Suprapubic skin (tissue), 4 donors: ENCODE measurements at places on chromosomes 3 and 15. TPM values are rescaled to one million over a fixed set of nuclear protein-coding genes. Genes with fewer than 3 reads are reported as not detected.
A peak's percentile ranks its signal among the peaks of the same experiment; 100 is the strongest.

Gene P3H2
- total RNA-seq, result 29.9 TPM

Gene RYR3
- 0.38 TPM for total RNA-seq

Gene MYH15
- 0.30 TPM for total RNA-seq

Gene SEMA6D
- 17.6 TPM for total RNA-seq

DNA sequence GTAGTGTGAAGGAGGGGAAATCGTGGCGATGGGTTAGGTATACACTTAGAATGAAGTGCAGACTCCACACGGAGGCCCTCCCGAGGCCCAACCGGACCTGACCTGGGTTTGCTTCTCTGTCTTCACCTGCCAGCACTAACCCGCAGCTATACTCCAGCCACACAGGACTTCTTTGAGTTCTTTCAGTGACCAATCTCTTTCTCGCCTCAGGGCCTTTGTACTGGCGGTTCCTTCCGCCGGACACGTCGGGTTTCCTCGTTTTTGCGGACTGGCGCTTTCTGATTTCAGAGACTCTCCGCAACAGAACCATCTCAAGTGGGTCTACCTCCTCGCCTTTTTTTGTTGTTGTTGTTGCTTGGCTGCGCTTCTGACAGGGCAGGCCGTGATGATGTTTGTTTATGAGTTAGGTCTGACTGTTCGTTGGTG, at the start of gene NEIL1:
Gene NEIL1, plus strand, starts transcription at position 244 of the 426 bp plus-strand sequence. CDS start 1,867 bp downstream, outside the sequence.
- no peak for DNase-seq

GRCh38 chr15:43225201-43225949, 4.6 kb upstream of the EPB42 start:
- no peak for DNase-seq

DNA sequence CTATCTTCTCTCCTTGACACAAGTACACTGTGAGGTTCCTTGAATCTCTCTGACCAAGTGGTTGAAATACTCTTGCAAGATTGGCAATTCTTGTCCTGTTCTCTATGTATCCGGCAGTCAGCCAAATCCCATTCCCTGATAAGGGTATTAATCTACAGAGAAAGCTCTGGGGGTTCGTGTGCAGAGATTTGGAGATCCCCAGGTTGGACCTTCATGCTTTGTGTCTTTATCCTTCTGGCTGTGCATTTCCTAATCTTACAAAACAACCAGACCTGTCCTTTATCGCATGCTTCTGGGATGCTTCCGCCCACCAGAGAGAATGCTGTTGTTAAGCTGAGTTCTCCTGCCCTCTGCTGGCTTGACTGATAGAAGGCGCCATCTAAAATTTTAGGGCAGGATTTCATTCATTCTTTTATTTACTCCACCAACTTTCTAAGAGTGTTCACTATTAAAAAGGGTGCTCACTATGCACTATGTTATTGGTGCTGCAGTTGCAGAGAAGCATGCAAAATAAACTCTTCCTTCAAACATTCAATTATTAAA, 8.6 kb upstream of the SST start:
- no peak for DNase-seq

GRCh38 chr15:74977599-74977998, 17.8 kb upstream of the SCAMP5 start:
- DNase-seq, result no peak

DNA sequence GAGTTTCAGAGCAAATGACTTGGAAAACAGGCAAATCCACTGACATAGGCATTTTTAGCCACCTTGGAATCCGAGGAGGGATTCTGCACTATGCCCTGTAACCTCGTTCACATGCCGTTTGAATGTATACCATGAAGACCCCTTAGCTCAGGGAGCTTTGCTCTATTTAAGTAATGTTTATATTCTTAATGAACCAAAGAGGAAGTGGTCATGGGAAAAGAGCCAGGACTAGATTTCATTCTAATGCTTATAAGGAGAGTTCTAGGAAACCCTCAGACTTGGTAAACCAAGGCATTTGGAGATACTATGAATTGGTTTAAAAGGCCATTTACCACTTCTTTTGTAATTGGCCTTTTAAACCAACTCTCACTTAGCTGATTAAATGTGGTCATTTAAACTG, 178.9 kb downstream of the IGF1R start:
- no peak for DNase-seq

DNA sequence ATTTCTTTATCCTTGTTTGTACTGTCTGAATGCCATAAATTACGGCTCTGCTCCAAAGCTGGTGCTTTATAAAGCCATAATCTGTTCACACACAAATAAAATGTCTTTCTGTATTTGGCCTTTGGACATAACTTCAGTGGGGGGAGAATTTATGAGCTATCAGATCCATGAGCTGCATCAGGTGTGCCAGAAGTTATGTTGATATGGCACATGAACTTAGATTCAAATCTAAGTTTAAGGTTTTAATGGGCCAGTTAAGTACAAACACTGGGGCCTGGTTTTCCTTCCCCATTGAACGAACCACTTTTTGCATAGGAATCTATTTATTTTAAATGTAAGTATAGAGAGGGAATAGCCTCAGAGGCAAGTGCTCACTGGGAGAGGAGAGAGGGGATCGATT, 239.9 kb downstream of the NFKBIZ start:
- no peak for DNase-seq

DNA sequence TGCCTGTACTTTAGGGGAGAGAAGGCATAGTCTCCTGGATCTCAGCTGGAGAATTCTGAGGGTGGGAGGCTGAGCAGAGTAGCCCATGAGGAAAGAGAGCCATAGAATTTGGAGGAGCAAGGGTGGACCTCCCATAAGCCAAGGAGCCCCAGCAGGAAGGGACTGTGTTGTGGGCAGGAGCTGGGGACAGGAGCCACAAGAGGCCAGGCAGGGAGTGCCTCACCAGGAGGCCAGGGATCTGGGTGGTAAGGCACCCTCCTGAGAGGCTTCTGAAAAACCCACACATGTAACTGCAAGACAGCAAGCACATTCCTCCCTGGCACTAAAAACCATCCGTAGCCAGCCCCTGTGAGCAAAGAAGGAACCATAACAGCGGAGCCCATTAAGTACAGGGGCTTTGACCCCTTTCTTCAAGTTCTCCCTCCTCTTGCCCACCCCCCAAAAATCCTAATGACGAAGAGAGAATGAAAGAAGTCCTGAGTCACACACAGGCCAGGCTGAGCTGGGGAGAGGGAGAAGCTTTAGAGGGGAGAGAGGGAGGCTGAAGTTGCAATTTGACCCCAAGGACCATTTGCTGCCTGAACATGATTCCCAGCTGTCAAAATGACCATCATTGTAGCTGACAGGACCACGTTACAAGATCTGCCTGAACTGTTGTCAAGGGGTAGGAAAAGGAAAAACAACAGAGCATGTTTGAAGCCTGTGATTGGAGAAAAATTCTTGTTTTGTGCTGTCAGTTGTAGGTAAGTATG, 82.6 kb downstream of the TRIM42 start:
- DNase-seq, result no peak

DNA sequence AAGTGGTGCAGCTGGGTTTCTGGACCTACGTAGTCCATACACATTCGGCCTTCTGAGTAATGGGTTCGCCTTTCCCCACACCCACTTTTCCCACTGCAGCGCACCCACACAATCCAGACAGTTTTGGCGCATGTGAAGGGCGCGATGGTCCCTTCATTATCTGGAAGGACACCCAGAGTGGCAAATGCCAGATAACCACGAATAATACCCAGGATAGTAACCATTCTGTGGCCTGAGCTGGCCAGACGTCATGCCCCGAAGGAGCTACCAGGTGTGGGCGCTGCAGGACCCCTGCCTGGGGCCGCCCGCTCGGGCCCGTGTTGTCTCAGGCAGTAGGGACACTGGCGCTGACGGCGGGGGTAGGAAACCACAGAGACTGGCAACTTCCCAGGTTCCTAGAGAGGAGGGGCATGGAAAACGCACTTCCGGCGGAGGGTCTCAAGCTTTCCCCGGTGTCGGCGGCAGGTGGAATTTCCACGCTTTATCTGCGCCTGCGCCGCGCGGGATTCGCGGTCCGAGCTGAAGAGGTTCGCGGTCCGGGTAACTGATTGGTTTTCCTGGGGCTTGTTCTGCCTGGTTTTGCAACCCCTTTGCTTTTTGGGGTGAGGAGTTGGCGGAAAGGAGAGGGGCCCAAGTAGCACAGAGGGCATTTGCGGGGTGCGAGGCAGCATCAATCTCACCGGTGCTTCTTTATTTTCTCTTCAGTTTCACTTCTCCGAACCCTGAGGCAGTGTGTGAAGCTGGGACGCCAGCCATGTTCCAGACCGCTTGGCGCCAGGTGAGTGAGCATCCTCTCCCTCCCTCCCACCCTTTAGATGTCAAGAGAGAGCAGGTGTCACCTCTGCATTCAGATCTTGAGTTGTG, at the start of gene ZNF620:
Gene ZNF620, plus strand, starts transcription at position 441 of the 864 bp plus-strand sequence. Its CDS starts 314 bp downstream, at position 755.
- DNase-seq, result peak; percentile 81

GRCh38 chr3:131717493-131717892, 214.7 kb upstream of the MRPL3 start:
- no peak for DNase-seq

- DNase-seq, result no peak
Measured at GRCh38 chr3:11548721-11549131, 95.0 kb downstream of the VGLL4 start.

DNA sequence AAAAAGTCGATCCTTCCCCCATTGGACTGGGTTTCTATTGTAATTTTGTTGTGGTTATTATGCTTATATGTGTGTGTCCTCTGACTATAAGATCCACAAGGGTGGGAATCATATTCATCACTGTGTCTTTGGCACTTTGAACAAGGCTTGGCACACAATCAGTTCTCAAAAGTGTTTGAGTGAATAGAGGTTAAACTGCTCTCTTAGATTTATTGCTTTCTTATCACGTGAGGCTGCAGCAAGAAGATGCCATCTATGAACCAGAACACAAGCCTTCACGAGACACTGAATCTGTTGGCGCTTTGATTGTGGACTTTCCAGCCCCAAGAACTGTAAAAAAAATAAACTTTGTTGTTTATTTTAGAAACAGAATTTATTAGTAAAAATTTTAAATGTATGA, 295.0 kb upstream of the MDFIC2 start:
- DNase-seq, result no peak

GRCh38 chr3:126258670-126259069, 78.3 kb upstream of the ALDH1L1 start:
- DNase-seq, result no peak
